Mucosa of gallbladder (tissue), 1 donor: ENCODE measurements at places on chromosomes 3 and 15. TPM values are rescaled to one million over a fixed set of nuclear protein-coding genes. Genes with fewer than 3 reads are reported as not detected.
A peak's percentile ranks its signal among the peaks of the same experiment; 100 is the strongest.

GRCh38 chr3:39317571-39318169 lies 11.8 kb upstream of the CCR8 start:
- peak; percentile 62 for DNase-seq

DNA sequence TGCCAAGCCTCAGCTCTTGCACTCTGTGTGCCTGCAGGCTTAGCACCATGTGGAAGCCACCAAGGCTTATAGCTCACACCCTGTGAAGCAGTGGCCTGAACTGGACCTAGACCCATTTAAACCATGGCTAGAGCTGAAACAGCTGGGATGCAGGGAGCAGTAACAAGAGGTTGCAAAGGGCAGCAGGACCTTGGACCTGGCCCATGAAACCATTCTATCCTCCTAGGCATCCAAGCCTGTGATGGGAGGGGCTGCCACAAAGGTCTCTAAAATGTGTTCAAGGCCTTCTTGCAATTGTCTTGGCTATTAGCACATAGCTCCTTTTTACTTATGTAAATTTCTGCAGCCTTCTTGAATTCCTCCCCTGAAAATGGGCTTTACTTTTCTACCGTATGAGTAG lies 57.9 kb upstream of the NPAP1 start:
- no peak for DNase-seq

DNA sequence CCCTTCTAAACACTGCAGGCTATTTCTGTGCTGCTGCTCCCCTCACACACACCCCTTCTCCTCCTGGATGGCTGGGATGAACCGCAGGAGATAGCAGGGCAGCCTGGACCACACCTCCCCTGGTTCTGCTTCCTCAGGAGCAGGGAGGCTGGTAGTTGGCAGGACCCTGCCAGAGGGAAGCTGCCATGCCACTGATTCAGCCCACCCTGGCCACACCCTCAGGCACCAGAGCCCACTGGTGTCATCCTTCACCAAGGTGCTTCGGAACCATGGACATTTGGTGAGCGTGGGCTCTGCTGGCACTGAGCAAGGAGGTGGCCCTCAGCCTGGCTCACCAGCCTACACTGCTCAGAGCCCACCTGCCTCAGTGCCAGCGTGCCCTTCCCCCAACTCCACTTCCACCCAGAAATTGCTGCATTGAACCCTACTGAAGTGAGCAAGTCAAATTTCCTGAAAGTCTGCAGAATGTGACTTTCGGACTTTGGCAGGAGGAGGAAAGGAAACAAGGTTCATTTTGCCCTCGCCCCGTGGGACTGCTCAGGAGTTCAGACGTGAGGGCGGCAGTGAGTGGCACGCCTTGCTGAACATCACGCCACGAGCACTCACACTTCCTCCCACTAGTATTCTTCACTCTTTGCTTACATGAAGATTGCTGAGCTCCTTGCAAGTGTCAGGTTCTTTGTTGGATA lies 26.3 kb downstream of the BMF start:
- peak; percentile 53 for DNase-seq

DNA sequence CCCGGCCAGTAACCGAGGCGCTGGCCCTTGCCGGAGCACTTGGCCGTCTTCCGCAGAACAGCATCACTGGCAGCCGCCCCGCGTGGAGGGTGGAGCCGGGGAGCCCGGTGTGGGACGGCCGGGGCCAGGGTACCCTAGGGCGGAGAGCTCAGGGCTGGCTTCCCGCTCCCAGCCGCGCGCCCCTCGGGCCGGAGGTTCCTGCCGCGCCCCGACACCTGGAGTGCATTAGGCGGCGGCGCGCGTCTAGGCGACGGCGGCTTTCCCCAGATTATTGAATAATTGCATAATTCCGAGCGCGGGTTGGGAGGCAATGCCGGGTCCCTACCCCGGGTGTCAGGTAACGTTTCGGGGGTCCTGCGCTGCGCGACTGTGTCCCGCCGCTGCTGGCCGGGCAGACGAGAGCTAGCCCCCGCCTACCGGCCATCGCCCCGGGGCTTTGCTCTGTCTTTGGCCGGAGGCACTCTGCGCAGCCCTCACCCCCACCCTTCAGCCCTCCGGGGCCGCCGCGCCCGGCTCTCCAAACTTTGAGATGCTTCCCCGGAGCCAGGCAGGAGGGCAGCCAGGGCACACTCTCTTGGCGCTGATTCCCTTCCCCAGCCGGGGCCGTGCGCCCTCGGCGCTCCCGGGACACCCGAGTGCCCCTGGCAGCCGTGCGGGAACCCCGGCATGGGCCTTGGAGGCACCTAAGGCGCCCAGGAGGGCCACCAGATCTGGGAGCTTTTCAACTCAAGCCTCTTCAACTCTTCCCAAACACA lies 749 bp downstream of the ITGA11 start:
- peak; percentile 8 for DNase-seq

GRCh38 chr3:13844911-13845310 lies 35.0 kb downstream of the WNT7A start:
- no peak for DNase-seq

GRCh38 chr15:67026610-67026967 lies 38.8 kb upstream of the SMAD3 start:
- DNase-seq = no peak

GRCh38 chr15:42999201-42999779 lies 78.7 kb upstream of the TTBK2 start:
- DNase-seq = no peak

Gene SLC25A36
- 49.2 TPM for total RNA-seq

DNA sequence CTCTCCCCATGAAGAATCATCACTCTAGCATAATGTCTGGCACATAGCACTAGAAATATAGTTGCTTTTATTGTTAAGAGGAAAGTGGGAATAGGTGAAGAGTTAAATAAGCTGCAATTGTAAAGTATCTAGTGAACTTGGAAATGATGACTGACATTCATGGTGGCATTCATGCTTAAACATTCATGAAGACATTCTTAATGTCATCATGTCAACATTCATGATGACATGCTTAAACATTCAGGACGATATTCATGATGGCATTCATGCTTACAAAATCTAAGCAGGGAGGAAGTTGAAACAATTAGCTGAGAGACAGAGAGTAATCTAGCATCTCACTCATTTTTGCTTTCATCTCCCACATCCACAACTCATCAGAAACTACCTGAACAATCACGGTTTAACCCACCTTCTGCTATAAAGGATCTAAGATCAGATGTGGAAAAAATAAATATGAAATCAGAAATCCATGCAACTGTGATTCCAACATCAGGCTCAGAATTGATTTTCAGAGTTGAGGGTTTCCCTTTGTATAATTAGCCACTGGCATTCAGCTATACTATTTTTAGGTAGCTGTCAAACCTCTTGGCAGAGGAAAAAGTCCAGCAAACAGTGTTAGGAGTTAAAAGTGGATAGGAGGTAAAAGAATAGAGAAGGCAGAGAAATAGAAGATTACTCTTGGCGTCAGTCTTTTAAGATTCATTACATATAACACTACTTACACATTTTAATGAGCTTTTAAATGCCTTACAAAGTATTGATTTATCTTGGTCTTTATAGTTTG lies 3.5 kb downstream of the DRD3 start:
- no peak for DNase-seq

GRCh38 chr15:97420130-97420529 lies 540.4 kb upstream of the ARRDC4 start:
- DNase-seq = no peak

DNA sequence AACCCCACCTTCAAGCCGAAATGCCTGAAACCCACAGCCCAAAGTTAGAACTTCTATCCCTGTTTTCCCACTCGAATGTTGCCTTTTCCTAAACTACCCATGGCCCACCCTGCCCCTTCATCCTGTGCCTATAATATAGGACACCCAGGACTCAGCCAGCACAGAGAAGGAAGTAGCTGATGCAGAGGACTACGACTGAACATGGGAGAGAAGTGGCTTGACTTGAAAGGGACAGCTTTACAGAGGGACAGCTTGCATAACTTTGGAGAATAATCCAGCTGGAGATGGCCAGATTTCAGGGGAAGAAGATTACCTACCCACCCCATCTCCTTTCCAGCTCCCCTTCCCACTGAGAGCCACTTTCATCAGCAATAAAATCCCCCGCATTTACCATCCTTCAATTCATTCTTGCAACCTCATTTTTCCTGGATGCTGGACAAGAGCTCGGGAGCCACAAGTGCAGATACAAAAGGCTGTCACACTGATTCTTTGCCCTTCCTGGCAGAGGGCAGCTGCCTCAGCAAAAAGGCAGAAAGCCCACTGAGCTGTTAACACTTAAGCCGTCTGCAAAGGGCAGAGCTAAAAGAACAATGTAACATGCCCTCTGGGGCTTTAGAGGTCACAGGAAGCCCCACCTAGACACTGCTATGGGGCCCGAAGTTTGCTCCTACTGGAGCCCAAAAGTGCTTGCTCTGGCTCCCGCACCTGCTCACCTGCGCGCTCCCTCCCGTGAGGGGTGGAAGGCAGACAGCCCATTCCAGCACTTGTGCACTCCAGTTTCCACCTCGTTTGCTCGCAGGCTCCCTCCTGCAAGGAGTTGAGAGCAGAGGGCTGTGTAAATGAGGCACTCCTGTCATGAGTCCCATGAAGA lies 224.0 kb downstream of the TBC1D5 start:
- DNase-seq = no peak

GRCh38 chr3:14518893-14519292 lies 21.2 kb downstream of the GRIP2 start:
- no peak for DNase-seq

Gene PLA2G4D
- not detected for total RNA-seq
